Transverse colon (tissue), 4 donors: ENCODE measurements at places on chromosomes 13 and 19. TPM values are rescaled to one million over a fixed set of nuclear protein-coding genes. Genes with fewer than 3 reads are reported as not detected.

GRIN3B gene
- total RNA-seq, result not detected

- DNase-seq, result no peak
Measured at GRCh38 chr13:71906448-71906847, 39.4 kb upstream of the DACH1 start.

DNA sequence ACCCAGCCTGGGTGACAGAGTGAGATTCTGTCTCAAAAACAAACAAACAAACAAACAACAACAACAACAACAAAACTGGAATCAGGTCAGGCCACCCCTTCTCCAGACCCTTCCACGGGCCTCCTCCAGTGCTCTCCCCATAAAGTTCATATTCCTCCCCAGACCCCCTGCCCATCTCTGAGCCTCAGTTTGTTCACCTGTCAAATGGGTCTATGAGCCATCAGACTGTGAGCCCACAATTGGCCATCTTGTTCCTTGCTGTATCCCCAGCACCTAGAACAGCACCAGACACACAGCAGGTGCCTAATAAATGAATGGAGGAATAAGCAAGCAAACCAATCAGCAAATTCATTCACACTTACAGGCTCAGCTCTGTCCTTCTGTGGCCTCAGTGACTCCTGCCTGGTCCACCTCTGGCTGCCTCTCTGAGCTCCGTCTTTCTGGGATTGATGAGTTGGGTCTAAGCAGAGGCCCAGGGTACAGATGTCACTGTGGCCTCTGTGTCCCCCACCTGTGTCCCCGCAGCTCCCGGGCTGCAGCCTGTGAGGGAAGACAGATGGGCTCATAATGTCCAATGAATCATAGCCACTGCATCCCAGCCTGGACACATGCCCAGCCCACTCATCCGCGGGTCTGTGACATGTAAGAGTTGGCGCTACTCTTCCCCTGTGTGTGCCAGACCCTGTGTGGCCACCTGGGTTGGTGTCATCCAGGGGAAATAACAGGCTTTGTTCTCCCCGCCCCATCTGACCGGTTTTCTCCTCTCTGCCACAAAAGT lies 19.6 kb upstream of the PTPRS start:
- DNase-seq, result no peak

TMEM255B gene
- total RNA-seq, result 1.1 TPM

EBI3 gene
- total RNA-seq, result 0.96 TPM

DNA sequence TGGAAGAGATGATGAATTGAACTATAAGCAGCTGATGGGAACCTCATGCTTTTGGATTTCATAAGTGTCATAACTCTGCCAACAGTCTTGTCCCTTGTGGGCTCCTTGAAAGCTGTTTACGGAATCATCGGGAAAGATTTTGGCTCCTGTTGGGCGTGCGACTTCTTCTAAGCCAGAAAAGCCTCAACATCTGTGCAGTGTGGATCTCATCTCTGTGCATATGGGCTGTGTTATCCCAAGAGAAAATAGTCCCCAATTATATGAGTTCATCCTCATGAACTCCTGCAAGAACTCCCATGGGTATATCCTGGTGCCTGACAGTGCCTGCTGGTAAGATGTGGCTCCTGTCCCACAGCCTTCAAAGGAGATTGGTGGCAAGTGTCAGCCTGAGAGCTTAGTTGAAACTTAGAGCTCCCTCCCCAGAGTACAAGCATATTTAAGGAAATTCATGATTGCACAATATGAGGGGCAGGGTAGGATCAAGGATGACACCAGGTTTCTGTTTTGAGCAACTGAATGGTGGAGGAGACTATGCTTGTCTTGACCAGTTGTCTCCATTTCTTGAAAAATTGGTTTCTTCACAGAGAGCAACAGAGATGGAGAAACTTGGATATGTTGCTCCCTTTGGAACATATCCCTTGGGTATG lies 243.5 kb downstream of the ITGBL1 start:
- DNase-seq, result no peak

NXNL1 gene
- not detected for total RNA-seq

- no peak for DNase-seq
Measured at GRCh38 chr13:61156753-61157152, 258.9 kb downstream of the PCDH20 start.

- no peak for DNase-seq
Measured at GRCh38 chr19:39252458-39252857, 3.8 kb upstream of the IFNL4 start.

DNA sequence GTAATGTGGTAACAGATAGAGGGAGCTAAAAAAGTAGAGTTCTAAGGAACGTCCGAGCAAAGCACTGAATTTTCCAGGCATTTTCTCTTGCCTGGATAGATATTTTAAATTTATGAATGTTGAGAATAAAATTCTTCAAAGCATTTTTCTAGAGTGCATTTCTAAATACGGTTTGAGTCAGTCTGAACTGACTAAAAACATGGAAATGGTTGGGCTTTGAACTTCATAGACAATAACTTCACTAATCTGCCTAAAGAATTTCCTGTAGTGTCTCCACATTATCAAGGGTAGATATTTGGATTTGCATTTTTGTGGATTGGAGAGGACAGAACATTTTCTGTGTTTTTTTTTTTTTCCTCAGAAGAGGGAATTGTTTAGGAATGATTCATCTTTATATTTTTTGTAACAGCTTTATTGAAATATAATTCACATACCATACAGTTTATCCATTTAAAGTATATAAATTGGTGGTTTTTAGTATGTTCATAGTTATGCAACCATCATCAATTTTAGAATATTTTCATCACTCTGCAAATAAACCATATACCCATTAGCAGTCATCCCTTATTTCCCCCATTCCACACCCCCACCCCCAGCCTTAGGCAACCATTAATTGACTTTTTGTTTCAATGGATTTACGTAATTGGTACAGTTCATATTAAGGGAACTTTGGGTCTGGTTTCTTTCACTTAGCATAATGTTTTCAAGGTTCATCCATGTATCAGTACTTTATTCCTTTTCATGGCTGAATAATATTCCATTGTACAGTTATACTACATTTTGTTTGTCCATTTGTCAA lies 20.7 kb downstream of the GARRE1 start:
- DNase-seq, result no peak

APC2 gene
- 0.41 TPM for total RNA-seq

- DNase-seq, result no peak
Measured at GRCh38 chr13:60689571-60689970, 292.6 kb downstream of the TDRD3 start.

DNA sequence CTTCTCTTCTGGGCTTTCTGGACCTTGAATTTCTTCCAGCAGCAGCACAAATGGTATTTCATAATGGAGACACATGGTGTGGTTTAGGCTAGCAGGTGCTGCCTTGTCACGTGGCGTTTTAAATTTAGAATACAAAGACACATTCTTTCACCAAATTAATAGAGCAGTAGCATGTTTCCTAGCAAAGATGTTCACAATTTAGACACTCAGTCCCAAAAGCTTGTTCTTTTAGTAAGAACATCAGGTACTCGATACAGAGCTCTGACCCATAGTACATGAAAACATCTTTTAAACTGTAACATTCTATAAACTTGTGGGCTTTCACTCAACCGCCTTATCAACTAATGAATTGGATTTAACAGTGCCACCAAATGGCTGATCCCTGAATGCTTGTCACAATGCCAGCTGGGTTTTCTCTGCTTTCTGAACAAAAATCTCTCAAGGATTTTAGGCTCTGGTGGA lies 290.1 kb downstream of the DCLK1 start:
- DNase-seq, result no peak

DNA sequence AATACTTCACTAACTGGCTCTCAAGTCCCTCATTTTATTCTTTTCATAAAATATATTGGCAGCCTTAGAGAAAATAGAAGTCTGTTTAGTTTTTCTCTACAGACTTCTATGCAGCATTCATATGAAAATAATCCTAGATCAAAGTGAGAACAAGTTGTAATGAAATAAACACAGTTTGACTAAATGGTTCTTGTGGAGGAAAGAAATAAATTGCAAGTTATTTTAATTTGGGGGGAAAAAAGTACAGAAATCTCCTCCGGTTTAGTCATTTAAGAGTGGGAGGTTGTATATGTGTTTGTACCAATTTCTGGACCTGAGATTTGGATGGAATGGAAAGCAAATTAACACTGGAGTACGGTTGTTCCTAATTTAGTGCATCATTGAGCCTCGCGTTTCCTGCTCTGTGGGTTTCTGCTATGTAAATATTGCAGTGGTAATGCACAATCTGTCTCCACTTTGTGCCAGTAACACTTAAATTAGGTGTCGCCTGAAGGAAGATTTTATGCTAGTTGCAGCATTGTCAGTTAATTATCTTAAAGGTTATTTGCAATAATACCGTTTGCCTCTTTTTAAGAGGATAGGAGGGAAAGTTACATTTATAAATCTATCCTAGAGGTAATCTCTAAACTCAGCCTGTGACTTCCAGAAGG lies 100.2 kb downstream of the ZIC5 start:
- DNase-seq, result no peak

PSG3 gene
- not detected for total RNA-seq

- no peak for DNase-seq
Measured at GRCh38 chr13:92175330-92175729, 776.9 kb downstream of the GPC5 start.

DMKN gene
- total RNA-seq, result 2.7 TPM

DNA sequence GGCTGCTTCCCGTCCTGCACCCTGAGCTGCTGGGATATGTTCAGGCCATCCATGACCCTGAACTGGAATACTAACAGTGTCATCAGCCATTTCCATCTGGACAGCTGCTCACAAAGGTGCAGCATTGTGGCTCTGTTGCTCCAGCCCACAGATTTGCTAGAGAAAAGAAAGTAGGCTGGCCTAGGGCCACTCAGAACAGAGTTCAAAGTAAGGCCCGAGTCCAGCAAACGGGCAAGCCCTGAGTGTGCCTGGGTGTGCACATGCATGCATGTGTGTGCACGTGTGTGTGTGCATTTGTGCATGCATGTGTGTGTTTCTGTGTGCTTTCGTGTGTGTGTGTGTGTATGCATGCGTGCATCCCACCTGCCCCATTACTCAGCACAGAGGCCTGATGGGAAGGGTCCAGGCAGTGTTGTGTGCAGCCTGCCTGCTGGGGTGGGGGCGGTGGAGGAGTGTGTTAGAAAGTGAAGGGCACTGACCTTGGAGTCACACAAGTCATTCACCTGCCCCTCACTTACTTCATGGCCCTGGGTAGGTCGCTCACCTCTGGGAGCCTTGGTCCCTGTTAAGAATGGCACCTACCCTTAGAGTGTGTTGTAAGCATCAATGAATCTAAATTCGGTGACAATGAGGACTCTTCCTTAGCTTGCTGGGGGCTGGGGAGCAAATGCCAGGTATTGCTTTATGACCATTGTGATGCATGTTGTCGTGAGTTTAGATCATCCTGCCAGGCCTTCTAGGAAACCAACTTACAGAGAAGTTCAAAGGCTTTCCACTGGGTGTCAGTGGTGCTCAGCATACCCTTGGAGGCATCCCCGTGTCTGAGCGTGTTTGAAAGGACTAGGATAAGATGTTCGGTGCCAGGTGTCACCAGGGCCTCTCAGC lies 53.2 kb downstream of the GPR12 start:
- DNase-seq, result no peak

DNA sequence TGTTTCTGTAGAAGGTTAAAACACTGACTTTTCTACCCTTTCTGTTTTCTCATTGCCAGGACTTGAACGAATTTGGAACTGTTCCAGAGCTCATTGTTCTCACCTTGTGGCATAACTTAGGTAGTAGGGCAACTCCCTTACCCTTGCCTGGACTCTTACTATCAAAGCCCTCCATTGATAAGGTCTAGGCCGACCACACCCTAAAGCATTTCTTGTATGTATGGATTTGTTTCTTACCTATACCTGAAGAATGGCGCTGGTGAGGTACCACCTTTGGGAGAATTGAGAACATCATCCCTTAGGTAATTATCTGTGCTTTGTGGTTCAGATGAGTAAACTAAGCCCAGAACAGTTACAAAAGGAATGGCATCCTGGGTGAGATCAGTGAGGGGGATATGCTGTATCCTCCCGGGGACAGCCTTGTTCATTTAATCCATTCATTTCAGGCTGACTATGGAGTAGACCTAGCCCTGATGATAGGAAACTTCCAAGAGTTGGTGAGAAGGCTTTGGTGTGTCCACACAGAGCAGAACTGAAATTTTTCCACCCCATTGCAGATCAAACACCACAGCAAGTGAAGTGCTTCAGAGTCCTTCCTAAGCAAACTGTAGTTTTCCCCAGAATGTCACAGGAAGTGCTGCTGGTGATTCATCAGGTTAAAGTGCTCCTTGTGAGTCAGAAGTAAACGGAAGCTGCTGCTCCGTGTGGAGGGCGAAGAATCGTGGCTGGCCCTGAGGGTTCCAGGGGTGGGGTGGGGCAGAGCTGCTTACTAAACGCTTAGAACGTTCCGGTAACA lies 113.0 kb downstream of the TEX26 start:
- DNase-seq, result peak; percentile 83

NLRP4 gene
- not detected for total RNA-seq

DNA sequence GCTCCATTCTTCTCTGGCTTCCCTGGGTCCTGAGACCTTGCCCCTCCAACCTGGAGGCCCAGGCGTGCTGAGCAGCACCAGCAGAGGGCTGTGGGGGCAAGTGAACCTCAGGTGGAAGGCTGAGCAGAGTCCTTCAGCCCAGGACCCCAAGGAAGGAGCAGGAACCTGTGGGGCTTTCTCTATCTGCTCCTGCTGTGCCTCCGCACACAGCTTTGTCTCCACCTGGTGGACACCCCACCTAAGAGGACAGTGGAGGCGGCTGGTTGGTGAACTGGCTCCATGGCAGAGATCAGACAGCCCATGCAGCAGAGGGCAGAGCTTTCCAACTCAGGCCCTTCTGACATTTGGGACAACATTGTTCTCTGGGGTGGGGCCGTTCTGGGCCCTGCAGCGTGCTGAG lies 19.7 kb downstream of the ZFR2 start:
- DNase-seq, result peak; percentile 22

GRCh38 chr19:37855098-37855497 lies 51.3 kb downstream of the WDR87 start:
- peak; percentile 8 for DNase-seq
